ENCODE measurements at places on chromosomes 7 and 10.

GRCh38 chr7:157805713-157806112, 468.9 kb downstream of the DNAJB6 start:
- DNase-seq: no peak

GRCh38 chr7:55325371-55325792, 39.8 kb upstream of the LANCL2 start:
- no peak for DNase-seq

- DNase-seq: no peak
These were observed 25.7 kb upstream of the GTF2IRD1 start for GRCh38 chr7:74428023-74428422.

GRCh38 chr7:101594790-101595189, 34.3 kb downstream of the MYL10 start:
- no peak for DNase-seq

GRCh38 chr10:12703813-12704212, 297.7 kb downstream of the CCDC3 start:
- DNase-seq: no peak

GRCh38 chr7:28075674-28076358, 104.8 kb downstream of the JAZF1 start:
- no peak for DNase-seq

- peak; percentile 53 for DNase-seq
These were observed 52.3 kb upstream of the DGKI start for GRCh38 chr7:137898839-137899721.

DNA sequence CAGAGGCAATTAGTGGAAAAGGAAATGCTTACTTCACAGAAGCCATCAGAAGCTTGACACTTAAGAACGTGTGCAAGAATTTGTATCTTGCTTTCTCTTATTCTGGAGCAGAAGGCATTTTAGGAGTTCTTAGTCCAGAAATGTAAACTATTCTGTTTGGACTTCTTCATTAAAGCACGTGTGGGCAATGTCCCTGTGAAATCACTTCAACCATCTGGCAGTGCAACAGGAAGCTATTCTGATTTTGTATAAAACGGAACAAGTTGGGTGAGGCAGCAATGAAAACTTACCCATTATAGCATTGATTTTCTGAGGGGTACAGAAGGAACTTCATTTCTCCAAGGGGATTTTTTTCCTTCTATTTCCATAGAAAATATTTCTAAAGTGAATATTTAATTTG, 21.3 kb upstream of the ARHGAP21 start:
- DNase-seq: no peak

DNA sequence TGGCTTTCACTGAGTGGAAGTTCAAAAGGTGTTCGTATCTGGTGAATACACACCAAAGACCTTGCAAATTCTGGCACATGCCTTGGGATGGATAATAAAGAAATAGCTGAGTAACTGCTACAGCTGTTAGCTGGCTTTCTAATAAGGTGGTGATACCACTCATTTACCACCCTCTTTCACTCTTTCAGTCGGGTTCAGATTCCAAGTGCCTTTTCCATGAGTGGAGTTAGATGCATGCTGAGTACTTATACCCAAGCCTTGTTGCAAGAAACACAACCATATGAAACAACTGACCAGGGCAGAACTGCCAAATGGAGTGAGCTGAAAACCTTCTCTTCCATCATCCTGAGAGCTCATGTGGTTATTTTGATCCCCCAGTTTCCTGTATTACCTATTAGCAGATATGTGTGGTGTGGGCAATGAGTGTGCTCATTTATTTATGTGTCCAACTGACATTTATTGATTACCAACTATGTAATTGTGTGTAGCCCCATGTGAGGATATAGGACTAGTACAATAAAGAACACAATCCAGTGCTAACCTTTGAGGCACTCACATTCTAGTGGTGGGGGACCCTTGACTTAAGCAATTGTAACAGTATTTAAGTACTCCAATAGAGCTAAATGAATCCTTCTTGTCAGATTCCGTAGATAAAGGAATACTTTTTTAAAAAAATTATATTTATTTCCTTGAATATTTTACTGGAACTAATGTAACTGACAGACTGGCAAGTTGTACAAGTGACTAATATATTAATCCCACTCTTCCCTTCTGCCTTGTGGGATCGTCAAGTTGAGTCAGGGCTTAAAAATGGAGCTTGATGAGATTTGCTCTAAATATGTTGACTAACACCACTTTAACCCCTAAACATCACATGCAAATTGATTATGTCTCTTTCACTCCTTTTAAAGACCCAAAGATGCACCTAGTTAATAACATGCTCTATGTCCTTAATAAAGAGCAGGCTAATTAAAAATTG, 124.7 kb downstream of the ARID5B start:
- no peak for DNase-seq

GRCh38 chr7:148447221-148447849, 143.2 kb upstream of the C7orf33 start:
- DNase-seq: no peak
